HS-27A (cell line): ENCODE measurements at places on chromosomes 3 and 15.
A peak's percentile ranks its signal among the peaks of the same experiment; 100 is the strongest.

DNA sequence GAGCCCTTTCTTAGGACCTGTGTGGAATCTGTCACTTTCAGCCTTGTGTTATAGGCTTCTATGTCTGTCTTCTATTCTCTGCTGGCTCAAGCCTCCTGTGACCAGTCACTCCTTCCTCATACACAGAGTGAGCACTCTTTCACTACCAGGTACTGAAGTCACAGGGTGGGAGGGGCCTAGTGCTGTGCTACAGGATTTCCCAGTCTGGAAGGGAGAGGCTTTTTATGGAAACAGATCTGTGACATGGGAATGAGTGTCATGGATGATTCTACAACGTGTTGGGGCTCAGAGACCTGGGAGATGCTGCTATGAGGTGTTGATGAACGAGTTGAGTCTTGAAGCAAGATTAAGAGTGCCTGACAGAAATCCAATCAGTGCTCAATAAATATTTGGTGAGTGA is 100.5 kb downstream of the PDCD6IP start:
- no peak for DNase-seq

DNA sequence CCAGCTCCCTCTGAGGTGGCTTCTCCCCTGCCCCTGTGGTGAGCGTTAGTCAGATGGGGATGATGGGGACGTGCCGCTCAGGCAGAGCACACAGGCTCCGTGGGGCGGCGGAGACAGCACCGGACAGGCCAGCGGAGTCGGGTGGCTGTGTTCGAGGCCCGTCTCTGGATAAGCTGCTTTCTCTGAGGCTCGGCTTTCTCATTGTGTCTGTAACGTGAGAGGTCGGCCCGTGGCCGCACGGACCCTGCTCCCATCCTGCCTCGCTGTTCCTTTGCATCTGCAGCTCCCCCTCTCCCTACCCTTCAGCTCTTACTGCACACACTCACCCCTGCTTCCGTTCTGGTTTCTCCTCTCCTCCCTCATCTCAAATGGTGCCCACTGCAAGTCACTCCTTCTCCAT is 62.5 kb downstream of the FAM43A start:
- DNase-seq: no peak

DNA sequence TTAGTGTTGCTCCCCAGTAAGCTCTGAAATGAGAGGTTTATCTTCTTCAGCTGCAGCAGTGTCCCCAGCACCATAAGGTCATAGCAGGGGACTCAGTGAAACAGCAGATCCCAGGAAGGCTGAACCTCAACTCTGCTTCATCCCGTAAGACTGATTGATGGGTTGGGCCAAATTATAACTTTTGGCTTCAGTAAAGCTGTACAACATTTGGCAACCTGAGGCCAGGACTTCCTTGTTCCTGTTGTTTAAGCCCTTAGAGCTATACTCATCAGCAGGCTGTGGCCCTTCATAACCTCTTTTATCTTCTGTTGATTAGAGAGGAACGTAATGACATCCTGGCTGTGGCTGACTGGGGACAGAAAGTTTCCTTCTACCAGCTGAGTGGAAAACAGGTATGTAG is 29.0 kb downstream of the IFT122 start:
- no peak for DNase-seq

- DNase-seq: peak; percentile 72
Measured at GRCh38 chr3:46112296-46112695, 85.0 kb upstream of the XCR1 start.

DNA sequence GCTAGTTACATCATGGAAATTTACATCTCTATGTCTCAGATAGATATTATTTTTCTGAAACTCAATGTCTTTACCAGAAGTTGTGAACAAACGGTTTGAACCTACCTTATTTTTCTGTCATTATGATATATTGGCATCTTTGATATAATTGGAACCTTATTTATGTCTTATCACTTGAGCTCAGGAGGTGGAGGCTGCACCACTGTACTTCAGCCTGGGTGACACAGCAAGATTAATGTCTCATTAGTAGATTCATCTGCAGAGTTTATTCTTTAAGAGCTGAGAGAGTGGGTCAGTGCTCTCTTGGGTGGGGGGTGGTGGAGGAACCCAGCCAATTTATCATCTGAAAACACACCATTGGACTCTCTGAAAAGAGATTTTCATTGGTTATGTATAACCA is 21.4 kb downstream of the SCG3 start:
- DNase-seq: no peak

GRCh38 chr3:70042641-70043040 is 43.1 kb downstream of the SAMMSON start:
- DNase-seq: no peak
